ENCODE measurements at places on chromosomes 3 and 15.

DNA sequence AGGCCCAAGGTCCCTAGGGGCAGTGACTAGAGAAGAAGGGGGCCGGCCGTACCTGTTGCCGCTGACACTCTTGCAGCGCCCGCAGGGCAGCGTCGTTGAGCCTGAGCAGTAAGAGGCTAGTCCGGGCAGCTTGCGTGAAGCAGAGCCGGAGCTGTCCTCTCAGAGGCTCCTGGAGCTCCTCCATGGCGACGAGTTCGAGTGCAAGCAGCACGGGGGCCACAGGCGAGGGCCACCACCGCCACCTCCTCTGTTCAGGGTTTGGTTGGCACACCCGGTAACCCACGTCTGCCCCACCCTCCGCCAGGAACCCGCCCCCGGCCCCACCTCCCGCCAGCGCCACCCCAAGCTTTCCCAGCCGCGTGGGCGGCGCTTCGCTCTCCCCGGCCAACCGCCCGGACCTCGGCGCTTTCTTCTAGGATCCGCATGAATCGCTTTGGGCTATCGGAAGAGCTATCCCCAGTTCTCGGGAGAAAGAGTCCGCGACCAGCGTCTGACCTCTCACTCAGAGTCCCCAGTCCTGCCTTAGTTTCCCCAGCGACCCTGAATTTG lies at the start of gene ELL3:
TSS of gene ELL3 (minus strand) at position 249 of the 549 bp plus-strand sequence. CDS start at position 184, 65 bp downstream.
- peak; percentile 76 for DNase-seq

GRCh38 chr3:138032567-138032966 lies 22.6 kb downstream of the CLDN18 start:
- no peak for DNase-seq

DNA sequence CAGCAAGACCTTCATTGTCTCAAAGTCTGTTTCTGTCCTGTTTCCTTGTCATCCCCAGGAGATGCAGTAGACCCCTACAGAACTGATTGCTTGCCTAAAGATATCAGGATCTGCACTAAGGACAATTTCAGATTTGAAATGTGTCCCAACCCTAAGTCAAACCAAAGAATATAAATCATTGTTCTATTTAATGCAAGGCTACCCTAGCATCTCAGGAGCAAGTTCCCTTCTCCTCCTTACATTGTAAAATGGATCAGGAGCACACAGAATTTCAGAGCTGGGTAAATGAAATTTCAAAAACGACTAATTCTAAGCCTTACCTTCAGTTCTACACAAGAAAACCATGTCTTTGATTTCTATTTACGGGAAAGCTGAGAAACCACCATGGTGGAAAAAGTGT lies 360.9 kb upstream of the KCNH8 start:
- no peak for DNase-seq

GRCh38 chr3:106691476-106691875 lies 685.8 kb upstream of the CCDC54 start:
- no peak for DNase-seq

DNA sequence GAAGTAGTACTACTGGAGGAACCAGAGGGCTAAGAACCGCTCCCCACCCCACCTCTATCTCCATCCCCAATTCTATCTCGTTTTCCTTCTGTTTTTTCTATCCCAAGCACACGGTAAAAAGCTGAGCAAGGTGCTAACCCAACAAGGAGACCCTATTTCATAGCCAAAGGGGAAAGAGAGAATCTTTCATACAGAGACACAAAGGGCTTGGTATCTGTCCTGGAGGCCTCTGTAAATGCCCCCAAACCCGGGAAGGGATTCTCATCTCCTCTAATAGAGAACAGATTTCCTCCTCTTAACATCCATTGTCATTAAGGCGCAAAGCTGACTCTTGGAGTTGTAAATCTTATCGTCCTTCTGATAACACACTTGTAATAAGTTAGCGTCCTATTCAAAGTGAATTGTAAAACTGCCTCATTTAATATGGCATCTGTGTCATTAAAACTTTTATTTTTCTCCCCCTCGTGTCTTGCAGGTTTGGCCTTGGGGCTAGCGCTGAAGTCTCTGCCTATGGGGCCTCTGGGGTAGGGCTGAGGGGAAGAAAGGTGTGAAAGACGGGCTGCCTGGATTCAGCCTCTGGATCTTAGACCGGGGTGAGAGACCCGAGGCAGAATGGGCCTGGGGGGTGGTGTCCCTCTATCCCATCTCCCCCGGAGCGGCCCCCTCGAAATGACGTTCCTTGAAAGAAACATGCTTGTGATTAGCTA lies 12.1 kb downstream of the NR2F2 start:
- DNase-seq, result no peak

- no peak for DNase-seq
Measured at GRCh38 chr15:51492528-51492927, 130.0 kb downstream of the DMXL2 start.

DNA sequence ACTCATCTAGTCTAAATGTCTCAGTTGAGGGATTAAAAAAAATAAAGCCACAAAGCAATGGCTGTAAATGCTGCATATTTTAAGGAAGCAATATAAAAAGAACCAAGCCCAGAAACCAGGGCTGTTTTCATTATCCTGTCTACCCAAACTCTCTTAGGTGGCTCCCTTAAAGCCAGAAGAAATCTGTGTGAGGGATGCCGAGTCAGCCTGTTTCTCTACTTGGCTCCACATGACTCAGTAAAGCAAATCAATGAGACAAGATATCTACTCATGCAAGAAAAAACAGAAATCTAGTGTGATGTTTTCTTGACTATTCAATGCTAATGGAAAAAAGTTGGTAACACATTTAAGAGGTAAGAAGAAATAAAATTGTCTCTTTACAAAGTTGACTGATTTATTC lies 296.2 kb downstream of the ZBTB20 start:
- DNase-seq, result no peak

- DNase-seq, result no peak
Measured at GRCh38 chr3:99945328-99945995, 127.8 kb downstream of the CMSS1 start.

DNA sequence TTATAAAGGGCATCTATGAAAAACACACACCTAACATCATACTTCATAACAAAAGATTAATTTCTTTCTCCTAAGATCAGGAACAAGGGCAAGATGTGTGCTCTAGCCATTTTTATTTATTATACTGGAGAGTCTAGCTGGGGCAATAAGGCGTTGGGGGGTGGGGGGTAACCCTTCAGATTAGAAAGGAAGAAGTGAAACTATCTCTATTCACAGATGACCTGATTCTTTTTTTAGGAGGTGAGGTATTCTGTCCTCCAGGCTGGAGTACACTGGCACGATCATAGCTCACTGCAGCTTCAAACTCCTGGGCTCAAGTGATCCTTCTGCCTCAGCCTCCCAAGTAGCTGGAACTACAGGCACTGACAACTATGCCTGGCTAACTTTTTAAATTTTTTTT lies 89.5 kb upstream of the MANF start:
- DNase-seq, result no peak

DNA sequence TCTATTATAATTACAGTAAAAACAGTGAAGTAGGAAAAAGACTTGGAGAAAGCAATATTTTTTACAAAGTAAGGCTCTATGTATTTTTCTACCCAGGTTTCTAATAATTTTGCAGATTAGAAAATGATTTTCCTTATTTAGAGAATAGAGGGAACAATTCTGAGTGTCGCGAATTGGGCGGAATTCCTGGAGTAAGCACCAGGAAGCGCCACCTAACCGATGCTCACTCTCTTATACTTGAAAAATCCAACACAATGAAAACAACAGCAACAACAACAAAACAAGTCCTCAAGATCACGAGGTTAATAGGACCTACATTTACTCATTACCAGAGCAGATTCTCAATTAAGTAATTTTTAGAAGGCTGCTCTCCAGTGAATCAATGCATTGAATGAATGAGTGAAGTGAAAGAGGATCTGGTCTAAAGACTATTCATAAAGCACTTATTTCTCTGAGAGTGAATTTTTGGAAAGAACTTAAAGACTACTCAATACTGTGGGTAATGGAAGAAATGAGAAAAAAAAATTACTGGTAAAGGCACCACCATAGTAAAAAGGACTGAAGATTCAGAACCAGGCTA lies 158.0 kb downstream of the MEIS2 start:
- no peak for DNase-seq

- no peak for DNase-seq
Measured at GRCh38 chr3:182389071-182389815, 404.1 kb upstream of the ATP11B start.

DNA sequence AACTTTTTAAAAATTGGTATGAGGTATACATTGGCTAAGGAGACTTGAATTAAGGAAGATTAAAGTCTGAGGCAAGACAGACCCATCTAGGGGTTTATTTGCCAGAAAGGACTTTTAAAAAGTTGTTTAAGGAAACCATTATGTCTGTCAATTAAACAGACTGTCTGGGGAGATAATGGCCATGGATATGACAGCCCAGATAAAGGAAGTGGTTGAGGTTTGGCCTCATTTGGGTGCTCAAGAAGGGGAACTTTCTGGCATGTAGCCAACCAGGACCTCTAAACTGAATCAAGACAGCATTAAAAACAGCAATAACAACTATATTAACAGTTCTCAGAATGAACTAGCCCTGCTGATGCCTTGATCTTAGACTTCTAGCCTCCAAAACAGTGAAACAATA lies 9.9 kb upstream of the CD200R1L start:
- DNase-seq, result no peak

GRCh38 chr15:78604420-78604819 lies 16.4 kb downstream of the CHRNA3 start:
- no peak for DNase-seq

- no peak for DNase-seq
Measured at GRCh38 chr15:79933231-79933630, 36.4 kb upstream of the MTHFS start.

DNA sequence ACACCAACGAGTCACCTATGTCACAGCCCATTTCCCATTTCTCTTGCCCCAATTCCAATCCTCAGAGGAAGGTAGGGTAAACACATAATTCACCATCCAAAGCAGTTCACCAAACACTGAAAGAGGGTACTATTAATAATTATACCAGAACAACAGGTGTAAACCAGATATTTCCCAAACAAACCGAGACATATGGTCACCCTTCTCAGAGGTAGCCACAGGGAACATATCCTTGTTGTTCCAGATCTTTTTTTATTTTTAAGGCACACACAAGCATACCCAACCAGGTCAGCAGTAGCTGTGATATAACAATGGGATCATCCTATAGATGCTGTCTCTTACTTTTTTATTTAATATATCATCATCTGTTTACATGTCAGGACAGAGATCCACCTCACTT lies 24.7 kb downstream of the MAGI1 start:
- no peak for DNase-seq

DNA sequence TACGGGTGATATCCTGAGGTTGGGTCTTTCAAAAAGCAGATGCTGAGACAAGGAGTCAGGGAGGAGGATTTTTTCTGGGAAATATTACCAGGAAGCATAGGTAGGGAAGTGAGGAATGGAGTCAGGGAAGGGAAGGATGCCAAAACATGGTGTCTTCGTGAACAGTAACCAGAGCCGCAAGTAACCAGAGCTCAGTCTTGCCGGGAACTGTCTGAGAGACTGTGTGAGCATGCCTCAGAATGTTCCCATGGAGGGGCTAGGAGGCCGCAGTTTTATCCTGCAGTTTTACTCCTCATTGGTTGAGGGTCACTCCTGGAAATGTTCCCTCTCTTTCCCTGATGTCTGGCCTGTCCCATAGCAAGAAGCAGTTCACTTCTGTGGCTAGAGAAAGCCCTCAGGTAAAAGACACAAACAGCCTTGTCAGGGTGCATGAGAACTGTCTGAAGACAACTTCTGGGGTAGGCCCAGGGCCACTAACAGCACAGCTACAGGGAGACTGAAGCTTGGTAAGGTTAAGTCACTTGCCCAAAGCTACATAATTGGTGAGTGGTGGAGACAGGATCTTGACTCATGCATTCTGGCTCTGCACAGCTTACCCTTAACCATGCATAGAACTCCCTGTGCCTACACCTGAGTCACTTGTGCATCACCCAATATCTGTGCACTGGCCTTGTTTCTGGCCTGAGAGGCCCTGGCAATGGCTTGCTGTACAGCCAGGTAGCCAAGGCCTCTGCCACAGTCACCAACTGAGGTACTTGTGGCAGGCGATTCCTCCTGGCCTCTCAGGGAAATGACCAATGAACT lies 76.3 kb upstream of the FRMD4B start:
- DNase-seq, result no peak

DNA sequence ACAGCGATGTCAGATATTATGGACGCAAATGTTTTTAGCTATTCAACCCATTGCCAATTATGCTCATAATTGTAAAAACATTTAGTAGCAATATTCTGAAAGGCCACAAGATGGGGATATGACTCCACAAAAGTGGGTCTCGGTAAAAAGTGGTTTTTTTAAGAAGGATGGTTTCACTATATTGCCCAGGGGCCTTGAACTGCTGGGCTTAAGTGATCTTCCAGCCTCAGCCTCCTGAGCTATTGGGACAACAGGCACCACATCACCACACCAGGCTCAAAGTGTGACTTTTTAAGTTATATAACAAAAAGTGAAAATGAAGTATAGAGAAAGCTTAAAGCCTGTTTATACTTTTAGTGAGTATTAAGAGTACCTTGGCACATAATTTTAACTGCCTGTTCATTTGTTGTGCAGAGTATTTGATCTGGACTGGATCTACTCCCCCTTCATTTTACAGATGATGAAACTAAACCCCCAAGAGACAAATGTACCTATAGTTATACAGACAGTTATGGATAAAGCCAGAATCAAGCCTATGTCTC lies 9.4 kb downstream of the NAA50 start:
- no peak for DNase-seq

- DNase-seq, result no peak
Measured at GRCh38 chr15:69735121-69735520, 282.5 kb downstream of the RPLP1 start.

DNA sequence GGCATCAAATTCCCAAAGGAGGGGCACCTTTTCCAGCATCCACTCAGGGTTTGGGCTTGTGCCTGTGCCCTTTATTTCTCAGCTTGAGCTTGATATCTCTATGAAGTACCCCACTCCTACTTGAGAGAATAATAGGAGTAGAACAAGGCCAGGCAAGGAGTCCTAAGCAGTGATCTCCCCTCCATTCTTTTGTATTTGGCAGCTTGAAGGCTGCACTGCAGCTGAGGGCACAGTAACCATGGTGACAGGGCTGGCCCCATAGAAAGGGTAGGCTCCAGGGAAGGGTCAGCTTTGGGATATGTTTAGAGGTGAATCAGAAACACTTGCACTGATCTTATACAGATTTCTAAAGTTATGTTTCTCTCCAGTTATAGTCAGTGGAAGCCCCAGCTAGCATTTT lies 145.4 kb upstream of the SLC24A5 start:
- DNase-seq, result no peak

GRCh38 chr3:156563900-156564682 lies 9.2 kb upstream of the SSR3 start:
- DNase-seq, result no peak

- no peak for DNase-seq
Measured at GRCh38 chr3:52174896-52175295, 20.7 kb upstream of the POC1A start.

DNA sequence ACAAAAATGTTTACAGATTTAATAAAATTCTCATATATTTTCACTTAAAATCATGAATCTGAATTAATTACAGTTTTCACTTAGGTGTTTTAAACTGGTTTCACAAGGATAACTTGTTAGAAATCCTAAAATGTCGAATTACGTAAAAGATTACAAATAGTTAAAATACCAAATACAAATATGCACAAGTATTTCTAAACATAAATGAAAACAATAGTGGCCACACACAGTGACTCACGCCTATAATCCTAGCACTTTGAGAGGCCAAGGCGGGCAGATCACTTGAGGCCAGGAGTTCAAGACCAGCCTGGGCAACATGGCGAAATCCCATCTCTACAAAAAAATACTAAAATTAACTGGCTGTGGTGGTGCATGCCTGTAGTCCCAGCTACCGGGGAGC lies 10.9 kb upstream of the TBL1XR1 start:
- DNase-seq, result no peak
